ENCODE measurements at places on chromosomes 5 and 9. TPM values are rescaled to one million over a fixed set of nuclear protein-coding genes. Genes with fewer than 3 reads are reported as not detected.

The RAB14 gene
- 69.3 TPM for total RNA-seq

The SAXO1 gene
- not detected for total RNA-seq

The CCL21 gene
- not detected for total RNA-seq

The ZNF618 gene
- total RNA-seq = 0.16 TPM

The IFNB1 gene
- total RNA-seq = 0.23 TPM

DNA sequence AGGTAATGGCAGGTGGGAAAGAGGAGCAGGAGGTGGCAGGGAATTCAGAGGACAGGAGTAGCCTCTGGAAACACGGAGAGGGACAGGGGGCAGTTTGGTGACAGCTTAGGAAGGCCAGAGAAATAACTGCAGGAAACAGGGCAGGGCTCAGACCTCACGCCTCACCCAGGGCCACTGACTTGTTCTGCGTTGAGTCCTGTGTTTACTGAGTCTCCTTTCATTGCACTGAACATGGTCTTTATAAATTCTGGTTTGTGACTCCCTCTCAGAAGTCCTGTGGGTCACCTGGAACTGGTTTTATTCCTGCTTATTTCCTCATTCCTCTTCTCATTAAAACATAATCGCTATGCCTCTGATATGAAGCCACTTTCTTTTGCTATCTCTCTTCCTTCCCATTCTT is 55.2 kb upstream of the ZNF622 start:
- no peak for DNase-seq

GRCh38 chr9:1709347-1709746 is 305.8 kb upstream of the SMARCA2 start:
- DNase-seq = no peak

DNA sequence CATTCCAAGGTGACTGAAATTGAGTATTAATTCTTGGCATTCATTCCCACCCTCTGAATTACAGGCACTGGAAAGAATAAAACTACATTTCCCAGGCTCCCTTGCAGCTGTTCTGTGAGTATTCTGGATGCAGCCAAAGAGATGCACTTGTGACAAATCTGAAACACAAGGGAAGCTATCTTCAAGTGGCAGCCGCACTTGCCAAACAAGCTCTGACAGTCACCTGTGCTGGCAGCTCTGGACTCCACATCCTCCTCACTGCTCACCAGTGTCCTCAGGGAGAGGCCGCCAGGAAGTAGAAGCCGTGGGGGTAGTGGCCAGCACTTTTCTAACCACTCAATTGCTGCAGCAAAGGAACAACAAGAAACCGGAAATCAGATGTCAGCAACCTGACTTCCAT is 275.0 kb downstream of the NR2F1-AS1 start:
- DNase-seq = no peak

DNA sequence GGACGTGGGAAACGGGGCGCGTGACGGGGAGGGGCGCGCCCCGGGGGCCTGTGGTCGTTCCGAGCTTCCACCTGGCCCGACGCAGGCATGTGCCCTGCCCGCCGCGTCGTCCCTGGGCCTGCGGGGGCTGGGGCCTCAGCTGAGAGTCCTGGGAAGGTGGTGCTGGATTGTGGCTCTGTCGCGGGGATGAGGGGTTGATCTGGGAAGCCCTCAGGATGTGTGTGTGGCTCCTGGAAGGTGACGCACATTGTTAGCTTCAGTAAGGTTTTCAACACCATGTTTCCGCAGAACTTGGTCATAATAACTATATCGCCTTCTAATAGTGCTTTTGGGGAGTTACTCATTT is 589.1 kb downstream of the MTRR start:
- DNase-seq = no peak

GRCh38 chr5:34751807-34752736 is 86.9 kb upstream of the TTC23L start:
- DNase-seq = no peak

- DNase-seq = no peak
Observed at GRCh38 chr9:107504585-107505455, 15.3 kb upstream of the KLF4 start.

GRCh38 chr5:138937392-138938387 is 62.6 kb upstream of the LRRTM2 start:
- DNase-seq = no peak

DNA sequence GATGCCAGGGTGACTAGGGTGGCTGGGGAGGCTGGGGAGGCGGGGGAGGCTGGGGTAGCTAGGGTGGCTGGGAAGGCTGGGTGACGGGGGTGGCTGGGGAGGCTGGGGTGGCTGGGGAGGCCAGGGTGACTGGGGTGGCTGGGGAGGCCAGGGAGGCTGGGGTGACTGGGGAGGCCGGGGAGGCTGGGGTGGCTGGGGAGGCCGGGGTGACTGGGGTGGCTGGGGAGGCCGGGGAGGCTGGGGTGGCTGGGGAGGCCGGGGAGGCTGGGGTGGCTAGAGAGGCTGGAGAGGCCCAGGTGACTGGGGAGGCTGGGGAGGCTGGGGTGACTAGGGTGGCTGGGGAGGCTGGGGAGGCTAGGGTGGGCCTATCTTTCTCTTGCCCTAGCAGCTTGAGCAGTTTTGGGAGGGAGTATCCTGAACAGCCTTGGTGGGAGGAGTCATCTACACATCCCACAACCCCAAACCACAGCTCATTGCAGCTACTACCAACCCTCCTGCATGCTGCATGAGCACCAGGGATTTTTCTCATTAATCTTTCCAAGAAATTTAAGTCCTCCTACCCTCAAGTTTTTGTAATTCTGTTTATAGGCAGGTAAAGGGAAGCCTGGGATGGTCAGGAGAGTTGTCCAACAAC is 203.2 kb upstream of the IRX1 start:
- DNase-seq = no peak

DNA sequence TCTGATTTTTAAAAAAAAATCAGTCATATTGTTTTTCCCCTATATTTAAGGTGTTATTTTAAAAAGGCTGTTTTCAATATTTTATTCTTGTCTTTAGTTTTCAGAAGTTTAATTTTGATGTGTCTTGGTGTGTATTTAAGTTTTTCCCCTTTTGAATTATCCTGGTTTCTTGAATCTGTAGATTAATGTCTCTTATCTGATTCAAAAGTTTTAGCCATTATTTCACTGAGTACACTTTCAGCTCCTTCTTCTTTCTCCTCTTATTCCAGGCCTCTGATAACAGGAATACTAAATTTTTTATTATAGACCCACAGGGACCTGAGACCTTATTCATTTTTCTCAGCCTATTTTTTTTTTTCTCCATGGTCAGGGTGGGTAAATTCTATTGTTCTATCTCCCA is 81.8 kb downstream of the PPIC start:
- DNase-seq = no peak

GRCh38 chr5:148125641-148126040 is 42.7 kb upstream of the SPINK14 start:
- DNase-seq = no peak

- no peak for DNase-seq
Observed at GRCh38 chr9:36831381-36832161, 202.5 kb downstream of the PAX5 start.

- no peak for DNase-seq
Observed at GRCh38 chr5:146920351-146920881, 41.9 kb upstream of the PPP2R2B start.

DNA sequence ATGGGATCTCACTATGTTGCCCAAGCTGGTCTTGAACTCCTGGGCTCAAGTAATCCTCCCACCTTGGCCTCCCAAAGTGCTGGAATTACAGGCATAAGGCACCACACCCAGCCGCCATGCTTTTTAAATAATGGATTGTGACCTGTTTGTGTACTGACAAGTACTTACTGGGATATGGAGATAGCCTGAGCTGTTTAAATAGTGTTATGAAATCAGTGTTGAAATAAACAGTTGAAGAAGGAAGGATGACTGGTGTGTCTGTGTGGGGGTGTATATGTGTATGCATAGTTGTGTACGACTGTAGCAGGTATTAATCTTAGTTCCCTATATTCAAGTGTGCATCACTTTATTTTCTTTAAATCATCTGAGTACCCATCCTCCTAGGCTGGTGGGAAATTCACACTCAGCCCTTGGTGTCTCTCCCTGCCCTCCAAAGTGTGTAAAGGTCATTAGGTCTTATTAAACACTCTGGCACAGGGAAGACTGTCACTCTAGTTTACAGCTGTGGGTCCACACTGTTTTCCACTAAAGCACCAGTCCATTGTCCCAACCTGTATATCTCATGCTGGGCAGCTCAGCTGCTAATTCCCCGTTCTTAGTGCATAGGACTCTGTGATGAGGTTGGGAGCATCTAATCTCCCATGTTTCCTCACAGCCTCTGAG is 91.0 kb downstream of the SNX18 start:
- no peak for DNase-seq

- DNase-seq = no peak
Observed at GRCh38 chr9:77261605-77262004, 84.3 kb downstream of the VPS13A start.

GRCh38 chr9:87233899-87234455 is 263.7 kb upstream of the DAPK1 start:
- DNase-seq = no peak

- DNase-seq = no peak
Observed at GRCh38 chr9:104725014-104725413, 22.5 kb upstream of the NIPSNAP3A start.

DNA sequence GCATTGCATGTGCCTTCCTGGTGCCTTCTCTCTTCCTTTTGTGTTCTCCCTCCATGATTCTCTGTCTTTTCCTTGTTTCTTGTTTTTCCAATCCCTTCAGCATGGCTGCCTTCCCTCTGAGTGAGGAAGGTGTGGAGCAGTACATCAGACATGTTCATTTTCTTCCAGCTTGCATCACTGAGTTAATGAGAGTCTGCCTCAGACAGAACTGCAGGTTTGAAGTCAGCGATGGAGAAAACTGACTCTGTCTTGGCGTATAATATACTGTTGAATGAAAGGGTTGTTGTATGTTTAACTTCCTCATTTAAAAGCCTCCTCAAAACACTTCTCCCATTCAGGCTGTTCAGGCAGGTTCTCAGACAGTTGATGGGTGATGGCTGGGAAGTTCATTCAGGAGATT is 129.3 kb downstream of the KDM4C start:
- no peak for DNase-seq

DNA sequence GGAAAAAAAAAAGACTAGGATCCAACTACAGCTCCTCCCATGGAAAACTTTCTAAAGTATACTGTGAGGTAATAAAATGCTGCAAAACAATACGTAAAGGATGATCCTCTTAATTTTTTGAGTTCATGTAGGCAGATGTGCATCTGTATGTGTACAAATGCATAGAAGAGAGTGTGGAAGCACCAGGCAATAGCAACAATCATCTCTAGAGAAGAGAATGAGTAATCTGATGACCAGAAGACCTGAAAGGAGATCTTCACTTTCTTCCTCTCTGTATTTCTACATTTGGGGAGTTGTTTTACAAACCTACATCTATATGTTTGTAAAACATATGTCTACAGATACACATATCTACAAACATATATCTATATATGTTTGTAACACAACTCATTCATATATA is 29.3 kb upstream of the SPDL1 start:
- DNase-seq = no peak

- no peak for DNase-seq
Observed at GRCh38 chr5:93653716-93654115, 70.7 kb downstream of the NR2F1 start.

Measured in activated T-helper 1 cell treated with anti-CD3 and anti-CD28 coated beads, Interleukin-12 subunit alpha, Interleukin-12 subunit beta, Interleukin-2, Interleukin-4 antibody, amounts not matched to agents 30 ng/mL and 10 ng/mL and 1 ng/mL, durations not matched to agents 14 hours and 24 hours and 36 hours (primary cell).